Breast epithelium (tissue), 4 donors: ENCODE measurements at places on chromosomes 6 and 20. TPM values are rescaled to one million over a fixed set of nuclear protein-coding genes. Genes with fewer than 3 reads are reported as not detected.

MMUT gene
- 15.1 TPM for total RNA-seq

TRIM10 gene
- not detected for total RNA-seq

TCF21 gene
- total RNA-seq: not detected

GSTA2 gene
- not detected for total RNA-seq

IRF4 gene
- 13.0 TPM for total RNA-seq

HEY2 gene
- 2.4 TPM for total RNA-seq

ACSS1 gene
- 38.2 TPM for total RNA-seq

DNA sequence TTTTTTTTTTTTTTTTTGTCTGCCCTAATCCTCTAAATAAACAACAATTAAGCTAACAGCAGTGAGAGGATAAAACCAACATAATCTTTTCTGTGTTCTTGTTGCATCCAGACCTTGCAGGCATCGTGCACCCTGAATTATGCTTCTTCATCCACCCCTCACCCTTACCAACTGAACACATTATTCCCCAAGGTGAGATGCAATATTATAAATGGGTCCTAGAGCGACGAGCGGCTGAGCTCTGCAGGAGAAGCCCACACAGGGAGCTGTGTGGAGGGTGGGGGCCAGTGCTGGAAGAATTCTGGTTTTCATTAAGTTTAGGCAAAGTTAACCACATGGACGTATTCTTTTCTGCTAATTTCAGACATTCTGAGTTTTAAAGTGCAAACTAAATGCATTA lies 32.2 kb upstream of the NXT1 start:
- no peak for DNase-seq

DNA sequence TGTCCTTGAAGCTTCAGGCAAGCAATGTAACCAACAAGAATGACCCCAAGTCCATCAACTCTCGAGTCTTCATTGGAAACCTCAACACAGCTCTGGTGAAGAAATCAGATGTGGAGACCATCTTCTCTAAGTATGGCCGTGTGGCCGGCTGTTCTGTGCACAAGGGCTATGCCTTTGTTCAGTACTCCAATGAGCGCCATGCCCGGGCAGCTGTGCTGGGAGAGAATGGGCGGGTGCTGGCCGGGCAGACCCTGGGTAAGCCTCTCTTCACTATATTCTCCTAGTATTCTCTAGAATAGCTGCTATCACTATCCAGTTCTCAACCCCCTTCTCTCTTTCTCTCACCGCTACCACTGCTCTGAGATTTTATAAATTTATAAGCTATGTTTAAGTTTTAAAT lies 40.0 kb downstream of the EIF2S2 start:
- DNase-seq: no peak

GRCh38 chr20:34628026-34628425 lies 48.9 kb downstream of the PIGU start:
- no peak for DNase-seq

DNA sequence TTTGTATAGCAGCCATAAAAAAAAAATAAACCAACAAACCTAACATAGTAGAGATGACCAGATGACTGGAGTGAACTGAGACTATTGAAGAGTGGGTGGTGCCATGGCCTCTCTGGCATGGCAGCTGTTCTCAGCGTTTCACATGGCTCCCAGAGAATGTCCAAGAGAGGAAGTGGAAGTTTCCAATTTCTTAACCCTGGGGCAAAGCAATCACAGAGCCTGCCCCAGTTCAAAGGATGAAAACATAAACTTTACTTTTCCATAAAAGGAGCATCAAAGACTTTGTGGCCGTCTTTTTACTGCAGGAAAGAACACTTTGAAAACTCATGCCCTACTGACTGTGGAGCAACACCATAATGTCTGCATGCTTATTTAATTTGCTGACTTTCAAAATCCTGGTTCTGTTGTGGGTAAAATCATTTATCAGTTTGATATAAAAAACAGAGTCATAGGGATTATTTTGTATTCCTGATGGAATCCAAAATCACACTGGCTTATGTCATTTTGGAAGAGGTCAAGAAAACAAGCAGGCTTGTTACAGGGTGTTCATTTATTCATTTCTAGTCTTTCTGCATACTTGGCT lies 165.4 kb downstream of the SLC35B3 start:
- DNase-seq: no peak

DNA sequence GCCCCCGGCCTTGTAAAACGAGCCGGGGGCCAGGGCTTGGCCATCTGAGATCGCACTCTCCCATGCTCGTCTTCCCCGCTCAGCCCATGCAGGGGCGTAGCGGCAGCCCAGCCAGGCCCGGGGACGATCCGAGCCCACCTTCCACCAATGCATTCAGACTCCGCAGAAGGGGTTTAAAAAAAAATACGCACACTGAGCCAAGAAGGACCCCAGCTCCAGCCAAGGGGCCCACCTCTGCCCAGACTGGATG lies 320 bp downstream of the GSTA4 start:
- DNase-seq: no peak

- DNase-seq: no peak
Measured at GRCh38 chr6:76683985-76684384, 611.5 kb upstream of the IMPG1 start.

- DNase-seq: no peak
Measured at GRCh38 chr20:1392443-1392692, 486 bp downstream of the FKBP1A start.

DNA sequence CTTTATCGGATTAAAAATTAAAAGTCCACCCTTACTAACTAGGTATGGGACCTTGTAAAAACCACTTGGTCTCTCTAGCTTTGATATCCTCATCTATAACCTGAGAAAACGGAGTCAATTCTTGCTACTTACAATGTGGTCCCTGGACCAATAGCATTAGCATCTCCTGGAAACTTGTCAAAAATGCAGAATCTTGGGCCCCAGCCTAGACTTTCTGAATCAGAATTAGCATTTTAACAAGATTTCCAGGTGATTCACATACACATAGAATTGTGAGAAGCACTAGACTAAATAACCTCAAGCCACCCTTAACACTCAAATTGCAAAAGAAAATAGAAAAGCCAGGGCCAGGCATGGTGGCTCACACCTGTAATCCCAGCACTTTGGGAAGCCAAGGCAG lies 96.6 kb downstream of the RNGTT start:
- DNase-seq: no peak

GRCh38 chr6:5314191-5314865 lies 53.0 kb downstream of the FARS2 start:
- DNase-seq: no peak

DNA sequence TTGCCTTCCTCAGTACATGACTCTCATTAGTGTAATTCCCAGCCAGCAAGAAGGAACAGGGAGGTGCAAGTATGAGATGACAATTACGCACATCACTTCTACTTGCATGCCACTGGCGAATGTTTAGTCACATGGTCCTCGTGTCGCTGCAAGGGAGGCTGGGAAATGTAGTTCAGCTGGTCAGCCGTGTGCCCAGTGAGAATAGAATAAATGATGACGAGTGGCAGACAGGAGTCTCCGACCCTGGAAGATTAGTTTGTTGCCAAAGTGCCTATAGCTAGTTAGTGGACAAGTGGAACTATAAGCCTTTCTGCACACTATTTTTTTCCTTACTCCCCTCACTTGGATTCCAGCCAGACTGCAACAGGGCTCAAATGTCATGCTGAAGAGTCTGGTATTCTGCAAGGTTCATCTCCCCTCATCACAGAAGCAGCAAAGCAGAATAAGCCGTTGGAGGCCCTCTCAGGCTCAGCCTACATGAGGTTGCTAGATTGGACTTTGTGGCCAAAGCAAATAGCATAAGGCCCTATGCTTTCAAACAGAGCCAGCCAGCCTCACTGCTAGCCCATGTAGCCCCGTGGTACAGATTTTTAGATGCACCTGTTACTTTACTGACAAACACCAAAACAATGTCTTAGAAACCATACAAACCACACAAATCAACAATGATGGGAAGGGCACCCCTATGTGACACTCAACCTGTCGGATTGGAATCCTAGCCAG lies 9.7 kb downstream of the LINC00237 start:
- DNase-seq: no peak

- DNase-seq: no peak
Measured at GRCh38 chr20:58569241-58570125, 54.3 kb upstream of the APCDD1L start.

DNA sequence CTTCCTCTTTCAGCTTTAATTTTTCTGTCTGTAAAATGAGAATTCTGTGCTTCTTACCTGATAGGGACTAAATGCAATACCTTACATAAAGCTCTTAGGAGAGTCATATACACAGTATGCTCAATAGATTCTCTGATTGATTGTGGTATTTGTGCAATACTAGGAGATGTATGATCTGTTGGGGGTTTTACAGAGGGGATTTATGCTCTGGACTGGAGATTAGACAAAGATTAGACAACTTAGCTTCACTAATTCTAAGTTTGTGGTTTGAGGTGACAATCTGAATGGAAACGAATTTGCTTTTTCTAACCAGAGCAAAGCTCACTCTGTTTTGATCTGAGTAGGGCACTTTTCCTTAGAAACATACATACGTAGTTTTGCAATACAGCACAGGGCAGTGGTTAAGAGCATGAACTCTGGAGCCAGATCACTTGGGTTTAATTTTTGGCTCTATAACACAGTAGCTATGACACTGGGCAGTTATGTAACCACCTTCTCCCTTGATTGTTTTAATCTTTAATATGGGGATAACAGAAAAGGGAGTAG lies 126.2 kb downstream of the RNF144B start:
- DNase-seq: no peak

- no peak for DNase-seq
Measured at GRCh38 chr6:110615722-110616121, 139.3 kb upstream of the SLC22A16 start.

- DNase-seq: no peak
Measured at GRCh38 chr6:118408863-118409262, 139.2 kb upstream of the PLN start.

DNA sequence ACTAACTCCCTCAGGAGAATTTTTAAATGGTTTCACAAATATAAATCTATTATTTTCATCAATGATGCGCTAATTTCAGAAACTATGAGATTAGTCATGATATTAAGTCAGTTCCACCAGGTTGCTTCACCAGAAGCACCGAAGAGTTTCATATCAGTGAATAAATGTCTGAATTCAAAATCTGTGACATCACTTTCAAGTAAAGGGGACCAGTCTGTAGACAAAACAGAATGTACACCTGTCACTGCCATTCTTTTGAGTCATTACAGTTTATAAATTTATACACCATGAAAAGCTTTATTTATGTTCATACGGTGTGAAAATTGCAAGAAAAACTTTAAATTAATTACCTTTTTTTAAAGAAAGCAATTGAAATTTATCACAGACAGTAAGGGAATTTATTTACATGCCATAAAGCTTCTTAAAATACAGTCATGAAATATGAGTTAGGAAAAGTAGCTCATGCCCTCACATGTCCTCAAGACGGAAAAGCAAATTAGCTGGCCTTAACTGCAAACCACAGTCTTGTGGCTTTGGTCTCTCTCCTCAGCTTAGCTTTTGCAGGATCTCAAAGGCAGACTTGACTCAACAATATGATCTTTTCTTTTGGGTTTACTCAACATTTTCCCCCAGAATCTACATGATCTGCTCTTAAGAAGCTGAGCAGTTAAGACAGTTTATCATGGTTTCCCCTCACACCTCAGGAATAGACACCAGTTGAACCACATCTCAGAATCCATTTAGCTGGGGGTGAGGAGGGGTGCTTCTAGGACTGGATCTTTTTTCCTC lies 177.7 kb upstream of the MCHR2 start:
- no peak for DNase-seq

DNA sequence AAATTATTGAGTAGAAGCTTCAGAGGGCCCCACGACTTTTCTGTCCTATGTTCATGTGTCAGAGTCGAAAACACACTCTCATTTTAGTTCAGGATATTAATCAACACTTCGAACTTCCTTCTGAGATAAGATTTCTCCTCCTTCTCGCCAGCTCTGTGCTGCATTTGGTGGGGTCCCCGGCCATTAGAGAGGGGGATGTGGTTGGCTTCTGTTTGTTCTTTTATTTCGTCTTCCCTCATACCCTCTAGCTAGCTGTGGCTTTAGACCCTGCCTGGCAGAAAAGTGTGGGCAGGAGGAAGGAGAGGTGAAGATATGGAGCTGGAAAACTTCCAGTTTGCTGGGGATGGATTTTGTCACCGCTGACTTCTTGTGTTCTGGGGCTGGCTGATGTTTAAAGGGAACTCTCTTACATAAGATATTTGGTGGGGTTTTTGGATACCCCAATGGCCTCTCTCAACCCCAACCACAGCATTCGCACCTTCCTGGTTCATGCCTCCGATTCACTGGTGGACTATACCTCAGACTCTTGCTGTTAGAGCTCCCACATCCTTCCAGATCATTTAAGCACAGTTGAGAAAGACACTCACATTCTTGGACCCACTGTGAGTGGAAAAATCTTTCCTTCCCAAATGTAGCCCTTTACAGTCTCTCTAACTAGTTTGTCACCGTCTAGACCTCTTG lies 30.7 kb upstream of the TMX4 start:
- DNase-seq: no peak

- no peak for DNase-seq
Measured at GRCh38 chr6:34084591-34085290, 61.1 kb downstream of the GRM4 start.

DNA sequence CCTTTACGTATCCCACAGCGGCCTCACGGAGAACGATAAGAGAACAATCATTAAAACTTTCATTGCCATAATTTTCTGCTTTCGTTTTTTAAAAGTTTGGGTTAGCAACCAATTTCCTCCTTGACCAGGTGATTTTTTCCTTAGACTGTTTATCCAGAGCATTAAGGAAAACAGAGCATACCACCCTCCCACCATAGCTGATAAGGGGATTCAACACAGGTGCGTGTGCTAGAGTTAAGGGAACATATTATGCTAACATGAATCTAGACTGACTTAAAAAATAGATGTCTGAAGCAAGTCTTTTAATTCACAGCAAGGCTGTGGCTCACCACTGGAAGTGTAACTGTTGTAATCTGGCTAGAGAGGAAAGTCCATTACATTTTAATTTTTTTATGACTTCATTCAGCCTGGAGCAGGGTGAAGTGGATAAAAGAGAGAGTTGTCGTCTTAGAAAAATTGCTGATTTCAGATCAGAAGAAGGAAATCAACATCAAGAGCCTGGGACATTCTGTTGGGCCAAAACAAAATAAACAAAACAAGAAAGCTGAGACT lies 5.5 kb upstream of the SLC22A2 start:
- no peak for DNase-seq

DNA sequence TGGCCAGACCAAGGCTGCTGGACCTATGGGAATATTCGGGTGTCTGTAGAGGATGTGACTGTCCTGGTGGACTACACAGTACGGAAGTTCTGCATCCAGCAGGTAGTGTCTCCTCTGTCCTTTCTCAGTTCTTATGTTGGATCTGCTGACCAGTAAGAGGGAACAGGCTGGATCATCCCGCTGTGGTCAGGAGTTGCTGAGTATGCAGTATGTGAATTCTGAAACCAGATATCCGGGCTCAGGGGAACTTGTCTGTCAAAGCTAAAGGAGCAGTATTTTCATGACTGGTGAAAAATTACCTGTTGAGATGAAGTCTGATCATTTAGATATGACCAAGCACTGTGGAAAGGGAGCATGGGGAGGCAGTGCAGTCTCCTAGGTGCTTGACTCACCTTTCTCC lies 22.1 kb upstream of the GNRH2 start:
- DNase-seq: no peak

DNA sequence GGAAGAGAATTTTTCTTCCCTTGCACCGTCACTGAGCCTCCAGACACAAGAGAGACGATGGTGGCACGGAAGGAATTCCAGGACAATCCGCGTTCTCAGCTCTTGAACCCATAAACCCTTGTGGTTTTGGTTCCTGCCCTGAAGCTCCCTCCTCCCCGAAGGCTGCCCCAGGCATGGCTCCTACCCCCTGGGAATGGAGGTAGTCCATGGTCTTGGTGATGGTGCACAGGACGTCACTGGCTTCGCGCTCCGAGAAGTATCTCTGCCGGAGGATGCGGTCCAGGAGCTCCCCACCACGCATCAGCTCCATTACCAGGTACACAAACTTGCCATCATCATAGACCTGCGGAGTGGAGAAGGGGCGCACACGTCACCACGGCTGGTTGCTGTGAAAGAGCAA lies 47.5 kb upstream of the MPC1 start:
- no peak for DNase-seq
